ENCODE measurements at places on chromosomes 4 and X.

DNA sequence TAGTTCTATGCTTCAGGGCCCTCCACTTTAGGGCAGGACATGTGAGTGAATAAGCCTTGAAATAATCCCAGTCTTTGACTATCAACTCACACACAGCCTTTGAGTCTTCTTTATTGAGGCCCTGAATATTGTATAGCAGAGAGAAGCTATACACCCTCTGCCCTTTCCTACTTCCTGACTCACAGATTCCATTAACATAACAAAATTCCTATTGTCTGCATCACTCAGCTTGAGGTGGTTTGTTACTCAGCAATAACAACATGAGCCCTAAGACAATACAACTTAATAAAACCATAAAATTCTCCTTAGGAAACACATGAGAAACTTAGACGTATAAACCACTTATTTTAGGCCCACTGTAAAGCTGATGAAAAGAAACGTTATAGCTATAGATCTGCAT lies 680.3 kb upstream of the DIAPH2 start:
- DNase-seq, result no peak

- DNase-seq, result no peak
Measured at GRCh38 chr4:180394312-180394711, 1848.9 kb upstream of the TENM3 start.

DNA sequence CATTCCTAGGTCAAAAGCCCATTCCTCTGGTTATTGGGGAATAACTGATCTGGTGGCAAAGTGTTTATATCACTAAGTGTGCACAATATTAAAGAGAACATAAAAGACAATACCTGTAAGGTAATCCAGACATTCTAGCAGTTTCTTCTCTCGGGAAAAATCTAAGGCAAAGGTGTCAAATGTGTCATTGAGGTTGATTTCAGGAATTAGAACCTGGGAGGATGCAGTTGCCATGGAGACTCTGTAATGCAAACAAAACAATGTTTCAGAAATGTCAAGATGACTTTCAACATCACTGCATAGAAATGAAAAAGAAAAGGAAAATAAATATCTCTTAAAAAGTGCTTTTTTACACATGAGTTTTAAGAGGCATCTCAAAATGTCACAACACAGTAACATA lies 145.9 kb downstream of the MID1 start:
- no peak for DNase-seq

DNA sequence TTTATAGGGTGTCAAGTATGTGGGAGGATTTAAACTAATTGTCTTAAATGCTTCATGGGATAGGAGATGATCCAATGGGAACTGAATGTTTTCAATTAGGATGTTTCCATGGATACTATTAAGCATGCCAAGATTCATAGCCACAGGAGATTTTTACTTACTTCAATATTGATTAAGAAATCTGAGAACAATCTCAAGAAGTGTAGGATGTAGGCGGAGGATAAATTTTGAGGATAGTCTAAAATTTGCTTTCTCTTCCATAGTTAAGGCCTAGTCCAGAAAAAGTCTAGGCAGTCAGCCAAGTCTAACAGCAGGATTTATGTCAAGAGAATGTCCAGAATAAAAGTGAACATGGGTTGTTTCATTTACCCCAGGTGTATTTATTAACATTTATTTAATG lies 32.8 kb downstream of the REPS2 start:
- DNase-seq, result no peak

DNA sequence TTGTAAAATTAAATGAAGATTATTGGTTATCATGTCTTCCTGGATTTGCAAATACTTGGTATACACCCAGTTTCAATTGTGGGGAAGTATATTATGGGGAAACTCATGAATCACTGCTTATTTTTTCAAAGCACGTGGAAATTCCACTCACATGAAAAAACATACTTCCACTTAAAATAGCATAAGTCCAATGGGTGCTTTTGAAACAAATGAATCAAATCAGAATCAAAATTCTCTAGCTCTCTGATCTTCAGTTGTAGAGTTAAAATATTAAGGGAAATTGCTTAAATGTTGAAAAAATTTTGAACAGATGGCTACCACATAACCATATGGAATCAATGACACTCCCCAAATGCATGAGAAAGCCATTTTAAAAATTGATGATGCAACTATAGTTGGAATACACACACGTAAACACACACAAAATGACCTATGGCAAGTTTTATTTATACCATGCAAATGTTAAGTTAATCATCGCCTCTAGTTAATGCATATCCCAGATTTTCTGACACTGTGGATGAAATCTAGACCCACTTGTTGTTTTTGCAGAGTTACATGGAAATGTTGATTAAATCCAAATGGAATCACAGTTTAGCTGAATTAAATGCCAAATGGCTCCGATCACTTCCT lies 93.2 kb downstream of the ARSF start:
- DNase-seq, result no peak

DNA sequence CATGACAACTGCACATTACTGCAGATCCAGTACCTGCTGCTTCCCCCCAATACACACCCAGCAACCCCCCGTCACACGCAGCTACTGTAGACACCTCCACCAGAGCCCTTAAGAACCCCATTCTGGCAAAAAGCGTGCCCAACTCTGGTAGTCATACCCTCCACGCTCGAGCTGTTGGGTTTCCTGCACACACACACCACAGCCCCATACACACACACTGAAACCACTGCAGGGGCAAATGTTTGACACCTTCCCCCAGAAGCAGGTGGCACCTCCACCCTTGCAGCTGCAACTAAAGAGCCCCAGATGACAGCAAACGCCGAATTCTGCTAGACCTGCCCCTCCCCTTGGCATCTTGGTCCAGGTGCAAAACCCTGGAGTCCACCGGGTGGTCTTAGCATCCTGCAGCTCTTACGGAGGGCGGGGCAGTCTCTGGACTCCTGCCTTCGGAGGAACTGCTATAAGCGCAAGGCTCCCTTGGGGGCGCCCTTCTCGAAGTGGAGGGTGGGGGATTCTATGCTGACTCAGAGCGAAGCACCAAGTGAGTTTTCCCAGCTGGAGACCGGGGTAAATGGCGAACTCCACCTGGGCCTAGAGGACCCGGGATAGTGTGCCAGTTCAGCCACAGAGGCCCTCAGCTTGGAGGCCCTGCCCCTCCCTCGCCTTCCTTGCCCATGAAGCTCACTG lies 1.5 kb downstream of the FRMPD3 start:
- DNase-seq, result peak; percentile 7

- DNase-seq, result no peak
Measured at GRCh38 chr4:178387756-178388155, 945.5 kb upstream of the AGA start.

DNA sequence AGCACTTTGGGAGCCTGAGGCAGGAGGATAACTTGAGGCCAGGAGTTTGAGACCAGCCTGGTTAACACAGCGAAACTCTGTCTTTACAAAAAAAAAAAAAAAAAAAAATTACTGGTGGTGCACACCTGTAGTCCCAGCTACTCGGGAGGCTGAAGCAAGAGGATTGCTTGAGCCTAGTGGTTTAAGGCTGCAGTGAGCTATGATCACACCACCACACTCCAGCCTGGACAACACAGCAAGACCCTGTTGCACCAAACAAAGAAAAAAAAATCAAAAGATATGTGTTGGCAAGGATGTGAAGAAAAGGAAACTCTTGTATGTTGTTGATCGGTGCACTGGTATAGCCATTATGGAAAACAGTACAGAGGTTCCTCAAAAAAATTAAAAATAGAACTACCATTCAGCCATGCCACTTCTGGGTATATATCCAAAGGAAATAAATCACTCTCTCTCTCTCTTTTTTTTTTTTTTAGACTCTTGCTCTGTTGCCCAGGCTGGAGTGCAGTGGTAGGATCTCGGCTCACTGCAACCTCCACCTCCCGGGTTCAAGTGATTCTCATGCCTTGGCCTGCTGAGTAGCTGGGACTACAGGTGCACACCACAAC lies 15.2 kb downstream of the SH3D19 start:
- no peak for DNase-seq

DNA sequence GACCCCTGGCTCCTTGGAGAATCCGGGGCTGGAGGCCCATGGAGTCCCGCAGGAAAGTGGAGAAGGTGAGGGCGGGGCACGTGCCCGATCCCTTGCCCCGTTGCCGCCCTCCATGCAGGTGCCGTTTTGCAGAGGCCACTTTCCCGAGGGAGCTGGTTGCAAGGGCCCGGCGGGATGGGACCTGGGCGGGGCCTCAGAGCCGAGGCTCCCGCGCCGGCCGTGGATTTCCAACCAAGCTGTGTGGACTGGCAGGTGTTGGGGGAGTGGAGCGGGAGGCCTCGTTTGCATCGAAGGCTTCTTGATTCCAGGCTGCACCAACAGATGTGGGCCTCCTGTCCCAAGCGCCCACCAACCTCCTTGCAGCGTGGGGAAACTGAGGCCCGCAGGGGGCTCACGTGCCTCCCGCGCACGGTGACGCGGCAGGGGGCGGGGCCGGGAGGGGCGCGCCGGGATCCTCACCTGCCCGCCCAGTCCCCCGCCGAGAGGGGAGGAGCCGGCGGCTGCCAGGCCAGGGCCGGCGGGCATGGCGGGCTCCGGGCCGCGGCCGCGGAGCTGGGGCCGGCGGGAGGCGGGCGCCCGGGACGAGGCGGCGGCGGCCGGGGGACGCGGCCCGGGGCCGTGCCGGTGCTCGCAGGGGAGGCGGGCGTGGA lies 24.9 kb downstream of the SH3BP2 start:
- no peak for DNase-seq
